Astrocyte (in vitro differentiated cells and primary cell): ENCODE measurements at places on chromosomes 13 and 19. TPM values are rescaled to one million over a fixed set of nuclear protein-coding genes. Genes with fewer than 3 reads are reported as not detected.

- peak overlapping the region; percentile 100 for H3K27ac ChIP-seq
- H3K4me1 ChIP-seq = peaks cover 57% of the 10 kb centered on the region
- H3K27me3 ChIP-seq = no peaks in the 10 kb centered on the region
These were observed 36.1 kb downstream of the ACTN4 start for GRCh38 chr19:38683393-38684077.

- H3K4me3 ChIP-seq = no peak overlapping the region
- H3K27ac ChIP-seq = no peak overlapping the region
- H3K27me3 ChIP-seq = no peaks in the 10 kb centered on the region
- DNase-seq = no peak
- no peaks in the 10 kb centered on the region for H3K36me3 ChIP-seq
These were observed 92.5 kb downstream of the UQCRFS1 start for GRCh38 chr19:29120466-29120865.

DNA sequence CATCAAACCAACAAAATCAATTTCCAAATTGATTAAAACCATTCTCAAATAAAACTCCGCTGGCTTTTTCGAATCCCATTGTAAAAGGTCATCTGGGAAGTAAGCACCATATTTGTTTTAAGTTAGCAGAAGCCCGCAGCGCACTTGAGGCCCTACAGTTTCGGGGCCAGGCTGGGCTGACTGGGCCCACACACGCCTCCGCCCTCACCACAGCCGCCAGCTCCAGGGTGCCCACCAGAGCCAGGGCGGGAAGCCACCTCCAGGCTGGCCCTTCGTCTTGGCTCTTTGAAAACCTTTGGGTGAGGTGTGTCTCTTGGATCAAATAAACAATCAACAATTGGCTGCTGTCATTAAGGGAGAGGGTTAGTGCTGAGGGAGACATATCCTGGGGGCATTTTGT, 133.3 kb downstream of the SOX1 start:
- peaks cover 2% of the 10 kb centered on the region for H3K27me3 ChIP-seq
- no peaks in the 10 kb centered on the region for H3K4me1 ChIP-seq
- no peak overlapping the region for H3K4me3 ChIP-seq
- no peak overlapping the region for H3K27ac ChIP-seq

DNA sequence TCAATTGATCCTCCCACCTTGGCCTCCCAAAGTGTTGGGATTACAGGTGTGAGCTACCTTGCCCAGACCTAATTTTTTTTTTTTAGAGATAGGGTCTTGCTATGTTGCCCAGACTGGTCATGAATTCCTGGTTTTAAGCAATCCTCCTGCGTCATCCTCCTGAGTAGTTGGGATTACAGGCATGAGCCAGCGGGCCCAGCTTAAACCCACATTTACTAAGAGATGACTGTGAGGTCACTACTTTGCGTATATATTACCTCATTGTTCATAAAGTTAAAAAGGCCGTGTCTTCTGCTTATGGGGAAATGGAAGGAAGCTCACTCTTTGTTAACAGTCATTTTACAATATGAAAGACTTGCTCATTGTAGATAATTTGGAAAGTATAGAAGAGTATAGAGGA, 39.6 kb upstream of the C1QTNF9 start:
- no peaks in the 10 kb centered on the region for H3K36me3 ChIP-seq
- no peak overlapping the region for H3K27ac ChIP-seq
- no peak overlapping the region for H3K4me3 ChIP-seq
- peaks cover 25% of the 10 kb centered on the region for H3K4me1 ChIP-seq
- no peak for DNase-seq

GRCh38 chr19:12969292-12969988, at the start of gene DAND5:
Gene DAND5, plus strand, starts transcription at chr19:12969576. Its CDS starts 85 bp downstream, at chr19:12969661.
- H3K4me3 ChIP-seq = no peak within 1 kb of the TSS
- DNase-seq = no peak
- H3K36me3 ChIP-seq = no peaks in the 10 kb centered on the region
- no peak within 1 kb of the TSS for H3K27ac ChIP-seq

The ATP4B gene
- total RNA-seq = not detected in 2 replicates
